ENCODE measurements at places on chromosomes 11 and 22.

DNA sequence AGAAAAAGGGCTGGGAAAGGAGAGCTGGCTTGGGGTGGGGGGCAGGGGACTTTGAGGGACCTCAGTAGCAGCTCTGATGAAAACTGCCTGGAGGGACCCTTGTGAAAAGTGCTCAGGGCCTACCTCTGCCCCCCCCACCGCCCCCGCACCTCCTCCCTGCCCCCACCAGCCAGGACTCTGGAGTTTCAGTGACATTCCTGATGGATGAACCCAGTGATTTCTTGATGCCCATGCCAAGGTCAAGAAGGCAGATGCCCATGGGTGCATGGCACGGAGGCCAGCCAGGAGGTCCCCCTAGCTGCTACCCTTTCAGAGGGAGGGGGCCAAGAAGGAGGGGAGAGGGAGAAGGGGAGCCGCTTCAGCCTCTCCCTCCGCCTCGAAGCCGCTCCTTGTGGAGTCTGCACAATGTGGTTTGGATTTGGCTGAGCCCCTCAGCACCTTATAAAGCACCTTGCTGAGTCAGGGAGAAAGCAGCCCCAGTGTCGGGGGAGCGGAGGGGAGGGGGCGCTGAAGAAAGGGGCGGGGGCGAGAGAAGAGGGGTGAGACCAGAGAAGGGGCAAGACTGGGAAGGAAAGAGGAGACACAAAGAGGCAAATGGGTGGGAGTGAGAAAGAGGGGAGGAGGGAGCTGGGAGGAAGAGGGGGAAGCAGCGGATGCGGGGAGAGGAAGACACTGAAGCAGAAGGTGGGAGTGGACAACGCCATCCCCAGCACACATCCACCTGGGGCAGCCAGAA is 2.1 kb upstream of the CLCF1 start:
- DNase-seq: no peak

DNA sequence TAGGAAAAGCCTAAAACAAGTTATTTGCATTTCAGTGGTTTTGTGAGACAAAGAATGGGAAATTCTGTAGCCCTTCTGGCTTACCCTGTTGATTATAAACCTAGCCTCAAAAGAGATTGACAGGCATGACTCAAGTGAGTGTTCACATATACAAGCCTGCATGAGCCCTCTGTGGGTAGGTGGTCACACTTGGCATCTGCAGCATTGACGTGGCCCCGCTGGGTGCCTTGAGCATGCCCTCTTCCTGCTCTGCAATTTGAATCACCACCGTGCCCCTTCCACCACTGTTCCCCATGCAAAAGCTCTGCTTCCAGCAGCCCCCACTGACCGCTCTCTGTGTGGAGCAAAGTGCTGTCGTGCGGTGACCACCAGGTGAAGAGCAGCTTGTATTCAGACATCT is 21.0 kb upstream of the ADSL start:
- DNase-seq: peak; percentile 76

- DNase-seq: no peak
Observed at GRCh38 chr11:18729426-18729825, 3.4 kb upstream of the IGSF22 start.

DNA sequence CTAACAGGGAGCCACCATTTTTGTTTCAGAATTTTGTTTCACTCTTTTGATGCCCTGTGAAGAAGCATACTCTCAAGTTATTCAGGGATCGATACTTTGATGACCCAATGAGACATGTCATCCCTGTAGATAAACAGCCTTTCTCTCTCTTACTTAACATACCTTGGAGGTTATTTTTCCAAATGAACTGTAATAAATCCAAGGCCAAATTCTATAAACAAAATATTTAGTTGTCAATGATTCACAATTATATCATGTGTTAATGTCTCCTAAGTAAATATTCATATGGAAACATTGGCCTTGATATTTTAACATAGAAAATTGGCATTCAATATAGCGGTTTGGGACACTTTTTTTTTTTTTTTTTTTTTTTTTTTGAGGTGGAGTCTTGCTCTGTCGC is 97.5 kb downstream of the LUZP2 start:
- DNase-seq: no peak

- no peak for DNase-seq
Observed at GRCh38 chr11:123475469-123475868, 45.4 kb downstream of the GRAMD1B start.

DNA sequence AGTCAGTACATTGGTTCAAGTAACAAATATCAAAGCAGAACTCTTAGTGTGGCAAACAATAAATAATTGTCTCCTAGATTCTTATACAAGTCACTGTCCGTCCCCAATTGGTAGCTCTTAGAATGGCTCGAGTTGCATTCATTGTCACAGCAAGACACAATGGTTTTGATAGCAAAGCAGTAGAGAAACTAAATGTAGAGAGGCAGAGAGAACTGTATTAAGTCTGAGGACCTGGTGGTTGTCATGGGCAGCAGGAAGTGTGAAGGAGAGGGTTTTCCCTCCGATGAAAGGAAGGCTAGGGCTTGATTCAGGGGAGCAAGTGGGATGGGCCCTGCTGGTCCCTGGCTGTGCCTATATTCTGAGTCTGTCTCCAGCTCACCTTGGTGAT is 36.6 kb downstream of the RCOR2 start:
- no peak for DNase-seq

DNA sequence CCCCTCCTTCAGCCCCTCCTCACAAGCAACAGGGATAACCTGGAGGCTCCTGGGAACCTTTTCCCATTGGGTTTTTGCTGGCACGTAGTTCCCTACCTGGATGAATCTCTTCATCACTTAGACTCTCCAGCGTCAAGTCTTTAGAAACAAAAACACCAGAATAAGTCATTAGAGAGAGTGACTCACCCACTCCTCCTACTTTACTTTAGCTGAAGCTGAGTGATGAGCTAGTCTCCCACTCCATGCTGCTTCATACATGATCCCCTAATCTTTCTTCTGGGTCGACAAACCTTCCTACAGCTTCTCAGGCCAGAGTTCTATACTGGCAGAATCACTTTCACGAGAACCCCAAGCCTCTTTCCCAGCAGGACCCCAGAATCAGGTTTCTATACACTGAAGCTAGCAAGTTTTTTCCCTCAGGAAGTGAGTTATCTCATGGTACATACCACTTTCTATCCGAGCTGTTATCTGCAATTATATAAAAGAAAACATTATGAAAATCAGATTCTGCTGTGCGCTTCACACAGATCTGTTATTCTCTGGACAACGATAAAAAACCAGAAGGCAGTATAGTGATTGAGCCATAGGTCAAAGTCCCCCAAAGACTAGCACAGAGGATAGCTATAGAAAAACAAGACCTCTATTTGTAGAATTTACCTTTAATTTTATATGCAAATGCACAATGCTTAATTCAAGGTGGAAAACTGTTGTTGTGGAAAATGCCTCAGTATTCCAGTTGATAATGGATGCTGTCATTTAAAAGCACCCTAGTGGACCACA is 18.7 kb downstream of the DRICH1 start:
- no peak for DNase-seq

- no peak for DNase-seq
Observed at GRCh38 chr11:13008625-13009475, at the start of gene RASSF10. Gene RASSF10, plus strand, starts transcription at chr11:13009316. Its CDS starts 261 bp downstream, at chr11:13009577.

- no peak for DNase-seq
Observed at GRCh38 chr22:48449466-48450187, 1378.0 kb downstream of the BRD1 start.

DNA sequence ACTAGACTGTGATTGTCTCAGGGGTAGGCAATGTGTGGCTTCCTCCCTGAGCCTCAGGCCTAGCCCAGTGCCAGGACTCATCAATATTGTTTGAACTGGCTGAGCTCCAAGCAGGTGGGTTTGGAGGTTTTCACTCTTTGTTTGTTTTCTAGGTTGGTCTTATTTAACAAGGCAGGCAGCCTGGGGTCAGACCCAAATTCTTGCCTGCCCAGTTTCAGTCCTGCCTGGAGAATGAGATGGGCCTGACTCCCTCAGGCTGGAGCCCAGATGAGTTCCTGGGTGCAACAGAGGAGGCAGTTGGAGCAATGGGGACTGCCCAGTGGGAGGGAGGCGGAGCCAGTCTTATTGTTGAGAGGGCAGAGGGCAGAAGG is 28.3 kb upstream of the TP53I11 start:
- no peak for DNase-seq

- no peak for DNase-seq
Observed at GRCh38 chr11:107711861-107712755, at the start of gene SLN. Gene SLN, minus strand, starts transcription at chr11:107712056.

GRCh38 chr11:86743223-86744118 is 56.9 kb upstream of the PRSS23 start:
- DNase-seq: peak; percentile 69

GRCh38 chr11:10641177-10641911 is 52.2 kb downstream of the IRAG1 start:
- no peak for DNase-seq

DNA sequence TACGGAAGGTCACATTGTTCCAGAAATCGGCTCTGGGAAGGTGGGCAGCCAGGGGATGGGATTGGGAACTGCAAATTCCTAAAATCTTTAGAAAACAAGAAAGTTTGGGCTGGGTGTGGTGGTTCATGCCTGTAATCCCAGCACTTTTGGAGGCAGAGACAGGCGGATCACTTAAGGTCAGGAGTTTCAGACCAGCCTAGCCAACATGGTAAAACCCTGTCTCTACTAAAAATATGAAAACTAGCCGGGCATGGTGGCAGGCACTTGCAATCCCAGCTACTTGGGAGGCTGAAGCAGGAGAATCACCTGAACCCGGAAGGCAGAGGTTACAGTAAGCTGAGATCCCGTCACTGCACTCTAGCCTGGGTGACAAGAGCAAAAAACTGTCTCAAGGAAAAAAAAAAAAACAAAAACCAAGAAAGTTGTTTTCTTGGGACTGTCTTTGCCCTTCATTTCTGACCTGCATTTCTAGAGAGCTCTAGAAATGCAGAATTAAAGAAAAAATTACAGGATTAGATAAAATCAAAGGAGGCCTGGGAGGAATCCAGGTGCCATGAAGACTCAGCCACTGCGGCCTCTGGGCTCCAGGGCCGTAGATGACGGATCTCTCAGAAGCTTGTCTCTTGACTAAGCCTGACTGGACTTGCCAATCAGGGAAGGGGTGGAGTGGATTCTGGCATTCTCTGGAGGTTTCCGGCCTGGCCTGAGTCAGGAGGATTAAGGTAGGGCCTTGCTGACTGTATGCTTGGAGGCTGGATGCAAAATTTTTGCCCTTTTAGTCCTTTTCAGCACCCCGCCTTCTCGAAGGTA is 5.3 kb upstream of the MALAT1 start:
- no peak for DNase-seq

DNA sequence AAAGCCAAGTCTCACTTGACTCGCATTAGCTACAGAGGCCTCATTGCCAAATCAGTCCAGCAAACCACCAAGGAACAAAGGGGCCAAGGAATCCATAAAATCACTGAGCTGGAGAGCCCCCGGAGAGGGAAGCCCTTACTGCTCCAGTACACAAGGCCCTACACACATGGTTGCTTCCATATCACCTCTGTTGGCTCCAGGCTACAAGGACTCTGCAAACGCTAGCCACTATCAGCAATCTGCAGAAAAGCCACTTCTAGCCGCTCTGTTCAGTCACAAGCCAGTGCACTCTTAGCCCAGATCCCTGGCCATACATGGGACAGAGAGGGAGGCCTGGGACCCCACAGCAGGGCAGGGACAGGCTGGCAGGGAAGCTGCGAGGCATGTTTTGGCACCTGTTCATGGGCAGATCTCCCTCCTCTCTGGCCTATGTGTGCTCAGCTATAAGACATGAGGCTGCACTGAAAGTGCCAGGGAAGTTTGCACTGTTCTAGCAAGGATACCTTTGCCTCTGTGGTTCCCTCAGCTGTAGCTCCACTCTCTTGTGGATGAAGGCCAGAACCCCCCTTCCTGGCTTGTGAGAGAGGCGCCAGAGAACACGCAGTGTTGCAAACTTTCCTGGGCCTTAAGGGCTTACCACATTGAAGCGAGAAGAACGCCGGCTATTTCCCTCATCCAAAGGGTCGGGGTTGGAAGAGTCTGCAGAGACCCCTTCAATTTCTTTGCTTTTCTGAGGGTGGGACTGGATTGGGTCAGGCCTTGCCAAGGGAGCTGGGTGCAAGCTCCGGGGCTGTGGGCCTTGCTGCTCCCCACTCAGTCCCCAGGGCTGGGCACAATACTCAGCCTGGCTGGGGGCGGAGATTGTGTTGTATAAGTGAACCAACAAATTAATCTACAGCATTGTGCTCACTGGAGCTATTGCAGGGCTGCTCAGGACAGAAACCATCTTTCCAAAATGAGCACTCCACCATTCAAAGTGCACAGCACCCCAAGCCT is 108.7 kb upstream of the PITPNB start:
- DNase-seq: no peak

All from stimulated activated CD4-positive, alpha-beta T cell treated with anti-CD3 and anti-CD28 coated beads, Interleukin-1b, Interleukin-23, amount 100 ng/mL, for 48 hours (primary cell).